Bronchial smooth muscle cell (primary cell): ENCODE measurements at places on chromosomes 1 and 21. TPM values are rescaled to one million over a fixed set of nuclear protein-coding genes. Genes with fewer than 3 reads are reported as not detected.

CASQ1 gene
- not detected in 2 replicates for total RNA-seq

CYP4B1 gene
- not detected in 2 replicates for total RNA-seq

LDLRAD1 gene
- total RNA-seq, result not detected in 2 replicates

NUDT4B gene
- 5.5 and 5.7 TPM in 2 replicates for total RNA-seq

ZBTB8A gene
- 4.7 and 7.0 TPM in 2 replicates for total RNA-seq

OR2G6 gene
- not detected in 2 replicates for total RNA-seq

EFCAB14 gene
- total RNA-seq, result 12.3 and 19.4 TPM in 2 replicates

ARHGAP30 gene
- total RNA-seq, result under 0.01 and 0.09 TPM in 2 replicates

ST7L gene
- total RNA-seq, result 11.0 and 12.8 TPM in 2 replicates

TSTD1 gene
- 0.60 and 15.4 TPM in 2 replicates for total RNA-seq

NLRP3 gene
- not detected in 2 replicates for total RNA-seq

TFAP2E gene
- 0.16 TPM in 1 of 2 replicates, not detected in the other for total RNA-seq

PDPN gene
- 0.86 and 1.1 TPM in 2 replicates for total RNA-seq

PHLDA3 gene
- total RNA-seq, result 120 and 177 TPM in 2 replicates

AK4 gene
- 4.3 and 4.9 TPM in 2 replicates for total RNA-seq

RXRG gene
- total RNA-seq, result 1.2 TPM in 1 of 2 replicates, not detected in the other

CFHR3 gene
- not detected in 2 replicates for total RNA-seq

SLAMF7 gene
- total RNA-seq, result not detected in 2 replicates

KRTAP11-1 gene
- total RNA-seq, result not detected in 2 replicates

TMEM201 gene
- 1.4 TPM in 2 replicates for total RNA-seq

CORT gene
- 0.09 TPM in 1 of 2 replicates, not detected in the other for total RNA-seq

GUCA2B gene
- not detected in 2 replicates for total RNA-seq

MYBPHL gene
- not detected in 2 replicates for total RNA-seq

SERPINC1 gene
- total RNA-seq, result not detected in 2 replicates

RABGGTB gene
- total RNA-seq, result 50.3 and 55.5 TPM in 2 replicates

LRRC3 gene
- under 0.01 TPM in 2 replicates for total RNA-seq

ADORA1 gene
- 3.2 and 24.5 TPM in 2 replicates for total RNA-seq

TCHHL1 gene
- not detected in 2 replicates for total RNA-seq

TFF2 gene
- total RNA-seq, result not detected in 2 replicates

AK5 gene
- 60.4 and 63.6 TPM in 2 replicates for total RNA-seq

NOL9 gene
- 10.1 and 11.8 TPM in 2 replicates for total RNA-seq

MTARC1 gene
- 0.16 and 0.86 TPM in 2 replicates for total RNA-seq

NOC2L gene
- total RNA-seq, result 74.6 and 75.0 TPM in 2 replicates

UBE2U gene
- not detected in 2 replicates for total RNA-seq

DCST2 gene
- 0.09 TPM in 1 of 2 replicates, not detected in the other for total RNA-seq

USP33 gene
- 54.7 and 92.4 TPM in 2 replicates for total RNA-seq

CYP4X1 gene
- total RNA-seq, result not detected in 2 replicates

L1TD1 gene
- under 0.01 TPM in 1 of 2 replicates, not detected in the other for total RNA-seq

SPATA21 gene
- not detected in 2 replicates for total RNA-seq

FAM229A gene
- 0.95 and 1.5 TPM in 2 replicates for total RNA-seq

OR6P1 gene
- total RNA-seq, result not detected in 2 replicates

TNFAIP8L2 gene
- not detected in 2 replicates for total RNA-seq

RGS1 gene
- total RNA-seq, result not detected in 2 replicates

PSEN2 gene
- 13.5 and 20.6 TPM in 2 replicates for total RNA-seq

ILDR2 gene
- total RNA-seq, result not detected in 2 replicates

PFDN2 gene
- 49.8 and 54.0 TPM in 2 replicates for total RNA-seq
